Stimulated activated CD8-positive, alpha-beta memory T cell treated with anti-CD3 and anti-CD28 coated beads, Interleukin-7, amount 100 ng/mL, for 48 hours (primary cell): ENCODE measurements at places on chromosomes 1 and 21.
A peak's percentile ranks its signal among the peaks of the same experiment; 100 is the strongest.

DNA sequence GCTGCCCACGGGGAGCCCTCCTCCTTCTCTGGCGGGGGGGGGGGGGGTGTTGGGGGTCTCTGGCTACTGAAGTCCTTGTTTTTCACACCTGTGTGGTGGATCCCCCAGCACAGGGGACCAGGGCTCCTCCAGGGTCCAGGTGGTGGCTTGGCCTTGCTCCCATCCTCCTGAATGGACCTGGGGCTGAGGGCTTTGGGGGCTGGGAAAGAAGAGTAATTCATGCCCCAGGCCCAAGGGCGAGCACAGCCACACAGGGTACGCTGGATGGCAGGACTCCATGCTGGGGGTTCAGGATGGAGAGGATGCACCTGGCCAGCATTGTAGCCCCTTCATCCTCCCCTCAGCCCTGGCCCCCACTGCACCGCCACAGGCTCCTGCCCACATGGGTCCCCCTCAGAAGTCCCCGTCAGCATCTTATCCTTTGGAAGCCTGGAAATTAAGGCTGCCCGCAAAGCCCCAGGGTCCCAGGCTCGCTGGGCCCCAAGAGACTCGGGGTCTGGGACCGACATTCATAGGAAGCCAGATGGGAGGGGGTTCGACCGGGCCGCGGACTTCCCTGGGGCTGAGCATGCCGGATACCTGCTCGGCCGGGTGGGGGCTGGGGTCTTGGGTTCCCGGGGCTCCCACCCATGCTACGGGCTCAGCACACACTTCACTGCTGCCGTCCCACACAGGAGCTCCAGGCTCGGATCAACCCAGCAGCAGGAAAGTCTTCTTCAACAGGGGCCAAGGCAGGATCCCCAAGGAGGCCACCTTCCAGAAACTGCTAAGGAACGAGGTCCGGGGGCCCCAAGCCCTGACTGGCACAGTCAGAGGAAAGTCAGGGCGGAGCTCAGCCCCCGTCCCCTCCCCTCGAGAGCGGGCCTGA is 49.0 kb upstream of the ACTRT2 start:
- no peak for DNase-seq

GRCh38 chr1:183652547-183653461 is at the start of gene APOBEC4:
TSS of gene APOBEC4 (minus strand) at chr1:183653316. CDS start at chr1:183648781, 4,535 bp downstream.
- no peak for DNase-seq

- DNase-seq, result peak; percentile 8
These were observed 80.3 kb upstream of the ARTN start for GRCh38 chr1:43853161-43853921.

DNA sequence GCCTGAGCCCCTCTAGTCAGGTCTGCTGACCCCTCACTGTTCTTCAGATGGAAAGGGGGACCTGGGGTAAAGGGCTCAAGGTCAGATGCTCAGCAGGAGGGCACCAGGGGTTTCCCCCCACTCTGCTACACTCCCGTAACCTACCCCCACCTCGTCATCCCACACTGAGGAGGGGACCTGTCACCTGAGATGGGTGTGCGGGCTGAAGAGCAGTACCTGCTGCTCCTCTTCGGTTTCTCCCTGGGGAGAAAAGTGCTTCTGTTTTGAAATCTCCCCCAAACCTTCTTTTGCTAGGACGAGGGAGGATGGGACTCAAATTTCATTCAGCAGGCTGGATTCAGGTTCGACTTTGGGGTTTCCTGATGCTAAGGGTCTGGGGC is 65.2 kb downstream of the SYT2 start:
- no peak for DNase-seq

- DNase-seq, result no peak
These were observed 141.3 kb upstream of the NCAM2 start for GRCh38 chr21:20856926-20857325.

DNA sequence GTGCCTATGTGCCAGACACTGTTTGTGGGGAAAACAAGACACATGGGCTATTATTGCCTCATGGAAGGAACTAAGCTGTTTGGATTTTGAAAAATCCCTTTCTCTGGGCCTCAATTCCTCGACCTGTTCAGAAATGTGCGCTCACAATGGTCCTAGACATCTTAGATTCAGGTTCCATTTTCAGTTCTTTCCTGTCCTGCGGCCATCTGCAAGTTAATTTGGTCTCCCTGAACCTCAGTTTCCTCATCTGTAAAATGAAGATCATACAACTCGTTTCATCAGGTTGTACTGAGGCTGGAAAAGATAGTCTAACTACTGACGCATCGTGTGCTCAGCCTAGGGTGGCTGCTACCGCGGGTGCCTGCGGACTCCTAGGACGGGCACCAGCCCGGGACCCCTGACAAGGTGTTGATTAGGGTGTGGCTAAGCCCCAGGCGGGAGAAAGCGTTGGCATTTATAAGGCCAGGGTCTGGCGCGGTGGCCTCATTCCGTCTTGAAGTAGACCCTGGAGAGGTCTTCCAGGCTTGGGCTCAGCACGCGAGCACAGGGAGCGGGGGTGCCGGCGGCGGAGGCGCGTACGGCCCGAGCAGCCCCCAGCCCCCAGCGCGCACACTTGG is 493 bp upstream of the ELOA start:
- DNase-seq, result no peak

GRCh38 chr1:225825607-225826007 is 15.7 kb downstream of the EPHX1 start:
- no peak for DNase-seq

DNA sequence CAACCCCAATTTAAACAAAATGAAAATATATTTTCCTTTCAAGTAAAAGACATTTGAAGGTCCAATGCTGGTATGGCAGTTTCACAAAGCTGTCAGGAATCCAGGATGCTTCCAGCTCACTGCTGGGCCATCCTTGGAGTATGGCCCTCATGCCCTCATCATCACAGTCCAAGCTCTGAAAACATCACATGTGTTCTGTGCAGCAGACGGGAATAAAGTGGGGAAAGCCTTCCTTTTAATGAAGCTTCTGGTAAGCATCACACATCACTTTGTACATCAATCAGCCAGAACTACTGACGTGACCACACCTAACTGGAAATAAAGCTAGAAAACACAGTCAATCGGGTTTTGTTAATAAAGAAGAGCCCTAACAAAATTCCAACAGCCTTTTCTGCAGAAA is 22.7 kb downstream of the CDC42BPA start:
- DNase-seq, result no peak

GRCh38 chr1:201535046-201535918 is 3.6 kb upstream of the NAV1 start:
- DNase-seq, result no peak

GRCh38 chr1:164417016-164417704 is 141.8 kb upstream of the PBX1 start:
- DNase-seq, result no peak

DNA sequence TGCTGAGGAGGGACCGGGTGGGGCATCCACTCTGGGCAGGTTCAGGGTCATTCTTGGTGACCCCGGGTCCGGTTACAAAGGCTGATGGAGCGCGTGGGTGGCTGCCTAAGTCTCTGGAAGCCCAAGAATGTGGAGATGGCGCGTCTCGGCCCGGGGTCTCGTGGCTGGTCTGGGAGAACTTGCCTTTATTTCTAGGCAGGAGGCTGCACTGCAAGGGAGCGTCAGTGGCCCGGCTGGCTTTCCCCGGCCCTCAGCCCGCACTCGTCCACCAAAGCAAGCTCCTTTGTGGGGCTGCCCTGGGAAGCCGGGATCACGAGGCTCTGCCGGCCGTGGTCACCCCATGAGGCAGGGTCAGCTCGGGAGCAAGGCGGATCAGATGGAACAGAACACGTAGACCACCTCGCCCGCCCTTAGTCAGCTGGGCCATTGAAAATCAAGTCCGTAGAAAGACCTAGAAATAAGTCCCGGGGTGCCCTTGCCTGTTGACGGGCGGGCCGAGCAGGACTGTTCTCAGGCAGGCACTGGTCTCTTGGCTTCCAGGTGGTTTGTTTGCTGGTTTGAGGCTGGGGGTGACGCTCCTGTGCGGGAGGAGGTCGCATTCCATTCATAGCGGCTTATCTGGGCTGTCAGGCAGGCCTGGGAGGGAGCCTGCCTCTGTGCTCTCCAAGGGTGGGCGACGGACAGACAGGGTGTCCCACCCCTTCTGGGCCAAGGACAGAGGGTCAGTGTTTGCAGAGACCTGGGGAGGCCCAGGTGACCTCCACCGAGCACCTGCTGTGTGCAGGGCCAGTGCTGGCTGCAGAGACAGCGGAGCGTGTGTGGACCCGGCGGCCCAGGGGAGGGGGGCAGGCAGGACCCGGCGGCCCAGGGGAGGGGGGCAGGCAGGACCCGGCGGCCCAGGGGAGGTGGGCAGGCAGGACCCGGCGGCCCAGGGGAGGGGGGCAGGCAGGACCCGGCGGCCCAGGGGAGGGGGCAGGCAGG is 25.8 kb downstream of the COL18A1 start:
- DNase-seq, result no peak

- no peak for DNase-seq
These were observed 125.7 kb upstream of the TMPRSS15 start for GRCh38 chr21:18529254-18529653.

DNA sequence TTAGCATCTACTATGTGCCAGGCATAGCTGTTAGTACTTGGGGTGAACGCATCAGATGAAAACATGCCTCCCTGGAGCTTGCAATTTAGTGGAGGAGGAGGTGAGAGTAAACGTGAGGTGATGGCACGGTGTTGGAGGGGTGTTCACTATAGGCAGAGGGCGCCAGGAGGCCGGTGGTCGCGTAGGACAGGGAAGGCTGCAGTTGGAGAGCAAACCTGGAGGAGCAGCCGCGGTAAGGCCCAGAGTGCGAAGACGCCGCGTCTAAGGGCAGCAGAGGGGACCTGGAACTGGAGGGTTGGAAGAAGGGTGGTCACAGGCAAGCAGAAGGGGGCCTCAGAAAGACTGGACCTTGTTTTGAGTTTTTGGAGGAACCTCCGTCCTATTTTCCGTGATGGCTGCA is 30.2 kb upstream of the TRIM17 start:
- no peak for DNase-seq
